ENCODE measurements at places on chromosomes 6 and 20.

DNA sequence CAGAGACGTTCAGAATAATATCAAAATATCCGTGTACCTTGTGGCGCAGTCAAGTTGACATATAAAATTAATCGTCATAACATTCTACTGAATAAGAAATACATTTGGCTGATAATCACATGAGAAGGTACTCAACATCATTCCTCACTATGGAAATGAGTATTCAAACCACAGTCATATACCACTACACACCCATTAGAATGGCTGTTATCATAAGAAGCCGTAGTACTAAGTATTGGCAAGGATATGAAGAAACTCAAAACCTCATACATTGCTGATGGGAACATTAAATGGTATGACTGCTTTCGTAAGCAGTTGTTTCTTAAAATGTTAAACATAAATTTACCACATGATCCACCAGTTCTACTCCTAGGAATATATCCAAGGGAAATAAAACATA is 244.7 kb downstream of the CDKAL1 start:
- DNase-seq: no peak

DNA sequence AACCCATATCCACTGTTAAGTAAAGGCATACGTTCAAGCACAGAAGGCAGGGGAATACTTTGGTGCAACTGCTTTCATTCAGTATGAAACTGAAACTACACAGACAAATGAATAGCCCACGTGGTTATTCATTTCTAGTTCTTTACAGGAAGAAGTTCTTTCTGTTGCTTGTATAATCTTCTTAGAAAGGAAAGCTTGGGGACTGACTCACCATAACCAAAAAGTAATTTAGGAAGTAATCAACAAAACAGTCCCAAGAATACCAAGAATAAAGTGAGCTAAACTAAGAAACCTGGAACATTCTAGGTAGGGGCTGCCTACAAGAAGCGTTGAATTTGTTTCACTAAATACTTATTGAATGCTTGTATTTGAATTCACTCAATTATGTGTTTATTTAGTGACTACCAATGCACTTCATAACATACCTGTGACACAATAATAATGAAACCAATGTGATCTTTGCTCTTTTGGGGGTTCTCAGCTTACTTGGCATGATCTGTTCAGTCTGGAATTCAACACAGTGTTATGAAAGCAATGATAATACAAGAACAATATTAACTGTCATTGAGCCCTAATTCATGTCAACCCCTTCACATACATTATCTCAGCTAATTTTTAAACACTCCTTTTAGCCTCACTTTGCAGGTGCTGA is 25.1 kb upstream of the KIAA0408 start:
- DNase-seq: no peak

- DNase-seq: no peak
Measured at GRCh38 chr6:111838749-111839484, 34.3 kb downstream of the FYN start.

GRCh38 chr6:116370760-116371119 is at the start of gene DSE:
TSS of gene DSE (plus strand) at chr6:116370947. CDS start at chr6:116399251, 28,304 bp downstream.
- DNase-seq: peak; percentile 66

- DNase-seq: no peak
Measured at GRCh38 chr20:58568483-58569240, 53.5 kb upstream of the APCDD1L start.

- peak; percentile 32 for DNase-seq
Measured at GRCh38 chr20:59123011-59123677, 40.5 kb upstream of the ZNF831 start.

- DNase-seq: no peak
Measured at GRCh38 chr6:5905431-5906339, 101.0 kb downstream of the NRN1 start.

- DNase-seq: no peak
Measured at GRCh38 chr20:9517297-9518162, 3.1 kb downstream of the LAMP5 start.

DNA sequence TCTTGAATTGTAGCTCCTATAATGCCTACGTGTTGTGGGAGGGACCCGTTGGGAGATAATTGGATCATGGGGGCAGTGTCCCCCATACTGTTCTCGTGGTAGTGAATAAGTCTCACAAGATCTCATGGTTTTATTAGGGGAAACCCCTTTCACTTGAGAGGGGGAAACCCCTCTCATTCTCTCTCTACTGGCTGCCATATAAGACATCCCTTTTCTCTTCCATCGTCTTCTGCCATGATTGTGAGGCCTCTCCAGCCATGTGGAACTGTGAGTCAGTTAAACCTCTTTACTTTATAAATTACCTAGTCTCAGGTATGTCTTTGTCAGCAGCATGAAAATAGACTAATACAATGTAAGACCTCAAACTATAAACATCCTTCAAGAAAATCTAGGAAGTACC is 23.1 kb downstream of the PAQR8 start:
- no peak for DNase-seq

DNA sequence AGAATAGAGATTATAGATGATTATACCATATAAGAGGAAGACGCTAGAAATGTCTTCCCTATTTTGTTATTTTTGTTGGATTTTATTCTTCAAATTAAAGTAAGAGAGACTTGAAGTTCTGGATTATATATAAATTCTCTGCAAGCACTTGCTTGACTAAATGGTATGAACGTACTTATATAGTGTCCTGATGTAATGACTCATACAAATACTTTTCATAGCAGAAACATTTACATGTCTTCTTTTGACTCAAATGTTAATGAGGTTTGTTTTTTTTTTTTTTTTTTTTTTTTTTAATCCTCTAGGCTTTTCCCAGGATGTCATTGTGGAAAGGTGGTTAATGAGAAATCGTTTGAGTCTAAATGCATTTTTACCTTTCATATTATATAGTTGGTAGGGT is 55.0 kb downstream of the PDE7B start:
- no peak for DNase-seq

DNA sequence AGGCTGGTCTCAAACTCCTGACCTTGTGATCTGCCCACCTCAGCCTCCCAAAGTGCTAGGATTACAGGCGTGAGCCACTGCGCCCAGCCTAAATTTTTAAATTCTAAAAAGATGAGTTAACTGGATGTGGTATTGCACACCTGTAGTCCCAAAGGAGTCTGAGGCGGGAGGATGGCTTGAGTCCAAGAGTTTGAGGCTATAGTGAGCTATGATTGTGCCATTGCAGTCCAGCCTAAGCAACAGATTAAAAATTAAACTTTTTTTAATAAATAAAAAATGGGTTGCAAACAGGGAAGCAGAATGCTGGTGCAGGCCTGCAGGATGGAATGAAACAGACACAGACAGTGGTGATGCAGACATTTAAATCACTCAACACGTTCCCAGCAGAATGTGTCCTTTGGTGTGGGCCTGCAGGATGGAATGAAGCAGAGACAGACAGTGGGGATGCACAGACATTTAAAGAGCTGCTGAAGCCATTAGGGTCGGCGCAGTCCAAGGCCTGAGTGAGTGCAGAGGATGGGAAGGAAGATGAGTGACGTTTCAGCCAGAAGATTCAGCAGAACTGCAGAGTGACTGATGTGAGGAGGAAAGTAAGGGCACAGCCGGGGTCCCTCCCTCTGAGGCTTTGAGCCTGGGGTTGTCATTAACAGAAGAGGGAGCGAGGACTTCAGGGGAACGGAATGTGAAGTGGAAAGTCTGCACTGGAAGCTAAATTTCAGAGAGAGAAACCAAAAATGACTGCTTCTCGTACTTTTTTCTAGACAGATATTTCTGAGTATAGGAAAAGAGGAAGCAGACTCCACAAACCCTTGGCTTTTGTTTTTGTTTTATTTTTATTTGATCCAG is 117.5 kb downstream of the RIN2 start:
- no peak for DNase-seq

DNA sequence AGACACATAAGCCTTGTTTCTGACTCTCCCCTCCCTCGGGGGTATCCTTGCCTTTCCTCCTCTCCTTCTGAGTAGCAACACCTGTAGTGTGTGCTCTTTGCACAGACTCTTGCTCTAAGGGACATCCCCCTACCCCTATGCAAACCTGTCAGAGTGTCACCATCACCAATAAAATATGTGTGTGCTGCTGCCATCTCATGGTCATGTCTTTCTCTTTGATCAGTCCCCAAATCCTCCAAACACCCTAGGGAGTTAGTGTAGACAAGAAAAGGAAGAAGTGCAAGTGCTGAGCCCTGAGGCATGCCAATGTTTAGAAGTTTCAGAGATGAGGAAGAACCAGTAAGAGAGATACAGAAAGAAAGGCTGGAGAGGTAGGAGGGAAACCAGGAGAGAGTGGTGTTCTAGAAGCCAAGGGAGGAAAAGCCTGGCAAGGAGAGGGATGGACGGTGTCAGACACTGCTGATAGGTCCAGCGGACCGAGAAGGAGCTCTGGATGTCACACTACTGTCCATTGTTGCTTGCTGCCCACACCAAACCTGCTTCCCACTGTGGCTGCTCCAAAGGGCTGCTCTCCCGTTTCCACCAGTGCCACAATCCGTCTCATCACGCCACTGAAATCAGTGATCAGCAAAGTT is 16.4 kb downstream of the TRMT6 start:
- DNase-seq: no peak

DNA sequence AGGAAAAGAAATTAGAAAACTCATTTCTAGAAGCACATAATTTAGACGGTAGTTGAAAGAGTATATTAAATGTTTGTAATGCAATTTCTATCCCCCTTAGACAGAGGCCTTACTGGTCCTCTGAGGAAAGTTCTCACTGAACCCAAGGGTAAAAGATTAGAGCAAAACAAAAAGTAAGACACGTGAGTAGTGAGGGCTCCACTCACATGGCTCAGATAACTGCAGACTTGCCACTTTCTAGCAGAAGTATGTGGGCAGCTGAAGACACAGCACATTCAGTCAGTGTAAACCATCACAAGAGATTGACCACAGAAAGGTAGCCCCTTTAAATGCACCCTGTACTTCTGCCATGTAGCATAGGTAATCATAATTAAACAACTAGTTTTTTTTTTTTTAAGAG is 193.8 kb downstream of the BTBD9 start:
- DNase-seq: no peak

DNA sequence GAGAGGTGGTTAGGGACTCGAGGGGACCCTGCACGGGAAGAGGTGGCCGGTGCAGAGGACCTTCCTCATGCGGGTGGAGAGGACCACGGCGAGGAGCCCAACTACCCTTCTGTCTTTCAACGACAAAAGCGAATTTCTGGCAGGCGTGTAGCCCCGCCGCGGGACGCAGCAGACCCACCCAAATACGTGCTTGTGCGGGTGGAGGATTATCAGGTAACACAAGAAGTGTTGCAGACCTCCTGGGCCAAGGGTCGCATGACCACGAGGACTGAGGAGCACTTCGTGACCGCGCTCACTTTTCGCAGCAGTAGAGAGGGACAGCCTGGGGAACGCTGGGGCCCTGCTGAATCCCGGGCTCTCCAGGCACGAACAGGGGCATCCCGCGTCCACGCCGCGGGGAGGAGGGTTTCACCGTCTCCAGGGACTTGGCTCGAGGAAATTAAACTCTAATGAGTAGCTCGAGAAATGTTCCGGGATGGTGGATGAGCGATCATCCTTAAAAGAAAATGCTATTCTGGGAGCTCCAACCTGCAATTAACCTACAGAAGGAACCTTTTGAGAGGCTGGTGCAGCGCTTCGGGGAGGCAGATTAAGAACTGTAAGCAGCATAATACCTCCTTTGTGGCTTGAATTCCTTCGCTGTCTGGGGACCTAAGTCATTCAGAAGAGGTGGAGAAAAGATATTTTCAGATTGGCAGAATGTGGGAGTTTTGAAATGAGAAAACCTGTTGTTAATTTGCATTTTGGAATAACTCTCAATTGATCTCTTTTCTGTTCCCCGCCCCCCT is 804 bp downstream of the C6orf141 start:
- DNase-seq: no peak

DNA sequence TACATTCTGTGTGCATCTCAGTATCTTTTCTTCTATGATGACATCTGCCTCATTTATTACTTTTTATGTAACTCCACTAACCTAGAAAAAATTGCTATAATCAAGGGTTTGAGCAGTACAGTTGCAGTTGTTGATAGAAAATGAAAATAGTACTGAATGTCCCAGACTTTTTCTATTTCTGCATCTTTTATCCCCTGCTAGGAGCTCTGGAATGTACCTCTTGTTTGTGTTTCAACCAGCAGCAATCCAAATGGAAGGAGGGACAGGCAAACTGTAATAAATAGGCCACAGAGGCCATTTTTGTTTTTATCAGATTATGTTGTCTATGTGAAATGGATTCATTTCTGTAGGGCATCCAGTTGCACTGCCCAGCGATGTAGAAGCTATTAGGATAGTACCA is 536.9 kb downstream of the KIF16B start:
- no peak for DNase-seq

GRCh38 chr6:124131259-124131658 is 327.6 kb downstream of the NKAIN2 start:
- DNase-seq: no peak

DNA sequence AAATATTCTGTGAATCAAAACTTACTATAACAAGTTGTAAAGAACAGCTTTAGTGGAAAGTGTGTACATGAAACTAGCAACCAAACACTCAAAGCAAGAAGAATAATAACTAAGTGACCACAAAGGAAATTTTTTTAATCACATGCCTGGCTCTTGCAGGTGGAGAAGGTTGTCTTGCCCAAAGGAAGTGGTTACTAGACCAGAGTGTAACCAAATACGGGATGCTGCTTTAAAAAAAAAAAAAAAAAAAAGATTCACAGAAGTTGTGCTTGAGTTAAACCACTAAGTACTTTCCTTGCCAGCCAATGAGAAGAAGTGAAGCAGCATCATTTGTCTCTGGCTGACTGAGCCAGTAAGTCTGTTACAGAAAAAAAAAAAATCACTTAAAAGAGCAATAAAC is 19.1 kb upstream of the HLA-DQB1 start:
- DNase-seq: no peak

DNA sequence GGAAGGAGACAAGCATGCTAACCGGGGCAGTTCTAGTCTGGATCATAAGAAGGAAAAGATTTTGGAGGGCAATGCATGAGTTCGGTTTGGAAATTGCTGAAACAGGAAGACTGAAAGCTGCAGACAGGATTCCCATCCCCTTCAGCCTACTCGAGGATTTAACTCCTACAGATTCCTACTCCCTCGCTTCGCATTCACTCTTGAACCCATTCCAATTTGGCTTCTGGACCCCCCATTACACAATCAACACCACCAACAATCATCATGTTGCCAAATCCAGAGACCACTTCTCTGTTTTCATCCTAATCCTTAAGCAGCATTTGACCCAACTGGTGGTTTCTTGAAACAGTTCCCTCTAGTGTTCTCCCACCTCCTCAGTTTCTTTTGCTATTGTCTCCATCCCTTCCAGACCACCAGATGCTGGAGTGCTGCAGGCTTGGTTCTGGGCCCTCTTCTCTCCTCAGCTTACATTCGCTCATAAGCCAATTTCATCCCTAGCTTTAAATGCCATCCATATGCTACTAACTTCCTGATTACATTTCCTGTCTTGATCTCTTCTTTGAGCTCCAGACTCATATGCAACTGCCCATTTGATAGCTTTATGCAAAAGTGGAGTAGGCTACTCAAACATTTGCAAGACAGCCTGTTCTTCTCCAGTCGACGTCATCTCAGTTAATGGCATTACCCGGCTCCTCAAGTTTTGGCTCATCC is 66.5 kb downstream of the DTNBP1 start:
- no peak for DNase-seq

DNA sequence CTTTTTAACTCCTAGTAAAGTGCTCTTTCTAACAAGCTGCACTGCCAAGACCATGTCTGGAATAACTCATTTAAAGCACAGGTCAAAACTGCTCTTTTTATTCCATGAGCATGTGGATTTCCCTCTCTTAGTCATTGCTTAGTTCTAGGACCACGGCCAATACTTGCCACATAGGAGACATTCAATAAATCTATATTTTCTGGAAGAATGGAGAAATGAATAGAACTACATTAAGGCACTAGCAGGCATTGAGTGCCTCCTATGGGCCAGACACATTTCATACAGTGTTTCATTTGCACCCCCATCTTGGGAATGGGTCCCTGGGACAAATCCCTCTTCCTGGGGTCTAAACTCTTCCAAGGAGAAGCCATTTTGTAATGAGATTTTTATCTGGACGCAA is 552.8 kb upstream of the CITED2 start:
- no peak for DNase-seq

Measured in stimulated activated CD8-positive, alpha-beta memory T cell treated with anti-CD3 and anti-CD28 coated beads, Interleukin-12 subunit alpha, Interleukin-12 subunit beta, amount 100 ng/mL, for 4 hours (primary cell).